ENCODE measurements at places on chromosomes 11 and 22.
A peak's percentile ranks its signal among the peaks of the same experiment; 100 is the strongest.

DNA sequence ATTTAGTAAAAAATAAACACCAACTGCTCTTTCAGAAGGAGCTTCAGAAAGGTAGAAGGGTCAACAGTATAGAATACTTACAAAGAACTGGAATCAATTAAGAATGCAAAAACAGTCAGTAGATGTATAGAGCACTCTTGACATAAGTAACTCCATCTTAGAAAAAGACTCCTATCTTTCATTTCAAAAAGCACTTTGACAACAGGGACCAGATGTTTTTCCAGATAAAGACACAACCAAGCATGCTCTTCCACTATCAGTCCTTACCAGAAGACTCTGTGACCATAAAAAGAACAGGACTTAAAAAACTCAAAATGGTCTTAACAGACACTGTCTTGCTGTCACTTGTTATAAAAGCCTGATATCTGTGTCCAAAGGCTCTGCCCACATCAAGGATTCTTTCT lies 5.2 kb downstream of the SLC25A17 start:
- DNase-seq, result peak; percentile 55

GRCh38 chr11:122664188-122664587 lies 8.7 kb downstream of the UBASH3B start:
- DNase-seq, result no peak

GRCh38 chr11:74449369-74449931 lies 17.9 kb downstream of the KCNE3 start:
- peak; percentile 75 for DNase-seq

GRCh38 chr22:17818180-17818579 lies 43.9 kb upstream of the BID start:
- DNase-seq, result no peak

GRCh38 chr22:36936362-36937116 lies 23.1 kb downstream of the CSF2RB start:
- no peak for DNase-seq

DNA sequence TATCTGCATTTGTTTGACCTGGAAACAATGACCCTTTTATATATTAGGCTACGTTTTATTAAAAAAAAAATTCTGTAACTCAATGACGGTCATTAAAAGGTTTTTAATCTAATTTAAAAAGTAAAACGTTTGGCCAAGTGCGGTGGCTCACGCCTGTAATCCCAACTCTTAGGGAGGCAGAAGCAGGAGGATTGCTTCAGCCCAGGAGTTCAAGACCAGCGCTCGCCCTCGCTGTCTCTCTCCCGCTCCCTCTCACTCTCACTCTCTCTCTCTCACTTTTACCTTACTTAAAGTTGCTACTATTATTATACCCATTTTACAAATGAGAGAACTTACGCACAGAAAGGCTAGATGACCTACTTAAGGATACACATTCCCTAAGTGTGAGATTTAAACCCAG lies 814 bp upstream of the NARS2 start:
- DNase-seq, result no peak

- no peak for DNase-seq
These were observed 22.5 kb downstream of the LRRC10B start for GRCh38 chr11:61531044-61531443.

Data from common myeloid progenitor, CD34-positive (primary cell).